ENCODE measurements at places on chromosomes 3 and 15.

DNA sequence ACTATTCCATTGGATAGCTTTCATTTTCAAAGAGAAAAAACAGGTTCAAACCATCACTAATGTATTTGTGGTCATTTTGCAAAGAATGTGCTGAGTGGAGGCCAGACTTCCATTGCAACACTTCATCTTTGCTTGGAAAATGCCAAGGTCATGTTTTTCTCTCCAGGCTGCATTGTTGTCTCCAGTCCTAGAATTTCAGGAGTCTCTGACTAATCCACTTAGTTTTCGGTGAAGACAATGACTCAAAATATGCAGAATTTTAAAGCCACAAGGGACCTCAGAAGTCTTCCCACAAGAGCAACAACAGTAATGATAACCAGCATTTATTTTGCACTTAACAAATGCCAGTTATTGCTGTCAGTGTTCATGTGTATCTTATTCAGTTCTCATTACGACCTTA lies 277.0 kb downstream of the RYR3 start:
- no peak for DNase-seq

DNA sequence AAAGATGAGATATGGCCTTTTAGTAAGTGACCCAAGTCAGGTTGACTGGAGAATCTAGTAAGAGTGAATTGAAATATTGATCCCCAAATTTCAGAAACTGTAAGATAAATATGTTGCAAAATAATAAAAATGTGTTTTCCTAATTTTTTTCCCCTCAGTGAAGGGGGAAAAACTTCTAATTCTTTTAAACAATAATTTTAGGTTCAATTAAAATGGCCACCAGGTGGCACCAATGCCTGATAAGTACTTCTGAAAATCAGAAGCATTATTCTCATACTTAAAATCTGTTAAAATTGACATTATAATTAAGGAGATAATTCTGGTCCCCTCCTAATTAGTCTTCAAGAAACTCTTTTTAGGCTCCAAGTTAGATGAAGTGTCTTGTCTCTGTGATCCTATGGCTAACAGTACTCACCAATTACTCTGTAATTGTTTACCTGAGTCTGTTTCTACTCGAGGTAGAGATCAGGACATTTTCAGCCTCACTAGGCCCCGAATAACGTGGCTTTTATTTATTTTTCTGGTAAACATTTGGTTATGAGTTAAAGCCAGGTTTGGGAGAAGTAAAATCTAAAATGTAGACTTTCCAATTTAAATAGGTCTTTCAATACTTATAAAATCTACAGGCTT lies 52.6 kb downstream of the NMD3 start:
- peak; percentile 35 for DNase-seq

GRCh38 chr3:98583766-98584165 lies 9.6 kb downstream of the CPOX start:
- DNase-seq, result no peak

DNA sequence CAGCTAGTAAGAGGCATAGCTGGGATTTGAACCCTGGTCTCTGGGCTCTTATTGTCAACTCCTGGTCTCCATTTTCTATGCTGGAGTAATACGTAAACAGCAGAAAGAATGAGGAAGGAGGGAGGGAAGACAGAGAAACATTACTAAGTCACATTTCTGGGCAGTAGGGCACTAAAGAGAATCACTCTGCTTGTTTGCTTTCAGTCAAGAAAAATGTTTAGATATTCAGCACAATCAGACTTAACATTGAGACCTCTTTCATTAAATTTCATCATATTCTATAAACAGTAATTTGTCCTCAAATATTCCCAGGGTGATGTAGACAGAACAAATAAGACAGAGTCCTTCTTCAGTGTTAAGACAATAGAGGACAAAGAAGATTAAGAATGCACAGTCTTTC lies 67.7 kb upstream of the BNC1 start:
- DNase-seq, result no peak

DNA sequence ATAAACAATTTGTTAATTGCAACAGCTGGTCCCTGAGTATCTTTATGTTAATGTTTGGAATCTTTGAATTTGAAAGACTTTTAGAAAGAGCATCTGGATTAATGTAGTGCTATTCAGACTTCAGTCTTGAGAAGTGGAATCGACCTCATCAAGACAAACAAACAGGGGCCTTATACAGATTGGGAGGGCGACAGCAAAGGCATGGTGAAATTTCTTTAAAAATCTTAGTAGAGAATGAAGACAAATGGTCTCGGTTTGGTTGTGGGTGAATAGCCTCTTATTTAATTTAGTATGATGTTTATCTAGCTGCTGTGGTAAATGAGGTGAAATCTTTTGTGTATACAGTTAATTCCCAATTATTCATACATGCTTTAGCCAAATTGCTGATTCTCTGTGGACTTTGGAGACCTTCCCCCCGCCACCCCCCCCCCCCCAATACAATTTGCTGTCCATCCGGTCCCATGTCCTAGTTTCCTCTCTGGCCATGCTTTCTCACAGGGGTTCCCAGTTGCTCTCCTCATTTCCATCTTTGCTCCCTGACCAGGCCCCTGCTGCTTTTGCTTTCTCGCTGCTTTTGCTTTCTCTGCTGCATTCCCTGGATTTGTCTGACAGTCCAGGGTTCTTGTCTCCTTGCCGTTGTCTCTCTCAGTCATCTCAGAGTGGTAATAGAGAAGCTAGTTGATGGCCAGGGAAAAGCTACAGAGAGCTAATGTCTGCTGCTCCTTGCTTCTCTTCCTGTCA lies 135.3 kb downstream of the FNDC3B start:
- no peak for DNase-seq

DNA sequence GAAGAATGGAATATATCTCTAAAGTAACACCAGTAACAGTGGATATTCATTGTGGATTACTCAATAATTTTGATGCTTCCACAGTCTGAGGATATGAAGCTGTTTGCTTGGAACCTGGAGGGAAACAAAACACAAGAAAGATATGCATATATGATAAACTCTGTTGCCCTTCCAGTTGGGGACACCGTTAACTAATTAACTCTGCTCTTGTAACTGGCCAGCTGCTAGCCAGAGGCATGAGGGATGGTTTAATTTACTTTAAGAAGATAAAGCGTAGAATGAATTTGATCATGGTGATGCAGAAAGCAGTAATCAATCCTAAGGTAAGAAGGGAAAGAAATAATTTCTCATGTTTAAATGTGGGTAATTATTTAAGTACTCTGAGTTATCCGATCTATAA lies 442.6 kb downstream of the NAALADL2 start:
- no peak for DNase-seq

DNA sequence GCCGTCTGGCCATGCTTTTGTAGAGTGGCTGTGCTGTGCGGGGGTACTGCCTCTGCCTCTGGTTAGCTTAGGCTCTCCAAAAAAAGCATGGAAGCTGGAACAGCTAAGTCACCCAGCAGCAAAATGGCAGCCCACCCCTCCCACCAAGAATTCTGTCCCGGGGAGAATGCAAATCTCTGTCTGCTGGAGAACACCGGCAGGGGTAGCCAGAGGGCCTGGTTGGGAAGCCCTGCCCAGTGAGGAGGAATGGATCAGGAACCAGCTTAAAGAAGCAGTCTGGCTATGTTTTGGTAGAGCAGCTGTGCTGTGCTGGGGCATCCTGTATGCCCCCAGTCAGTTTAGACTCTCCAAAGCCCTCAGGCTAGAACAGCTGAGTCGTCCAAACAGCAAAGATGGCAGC lies 56.2 kb upstream of the PTPRG start:
- DNase-seq, result no peak

GRCh38 chr3:105158286-105158685 lies 208.4 kb upstream of the ALCAM start:
- DNase-seq, result no peak

DNA sequence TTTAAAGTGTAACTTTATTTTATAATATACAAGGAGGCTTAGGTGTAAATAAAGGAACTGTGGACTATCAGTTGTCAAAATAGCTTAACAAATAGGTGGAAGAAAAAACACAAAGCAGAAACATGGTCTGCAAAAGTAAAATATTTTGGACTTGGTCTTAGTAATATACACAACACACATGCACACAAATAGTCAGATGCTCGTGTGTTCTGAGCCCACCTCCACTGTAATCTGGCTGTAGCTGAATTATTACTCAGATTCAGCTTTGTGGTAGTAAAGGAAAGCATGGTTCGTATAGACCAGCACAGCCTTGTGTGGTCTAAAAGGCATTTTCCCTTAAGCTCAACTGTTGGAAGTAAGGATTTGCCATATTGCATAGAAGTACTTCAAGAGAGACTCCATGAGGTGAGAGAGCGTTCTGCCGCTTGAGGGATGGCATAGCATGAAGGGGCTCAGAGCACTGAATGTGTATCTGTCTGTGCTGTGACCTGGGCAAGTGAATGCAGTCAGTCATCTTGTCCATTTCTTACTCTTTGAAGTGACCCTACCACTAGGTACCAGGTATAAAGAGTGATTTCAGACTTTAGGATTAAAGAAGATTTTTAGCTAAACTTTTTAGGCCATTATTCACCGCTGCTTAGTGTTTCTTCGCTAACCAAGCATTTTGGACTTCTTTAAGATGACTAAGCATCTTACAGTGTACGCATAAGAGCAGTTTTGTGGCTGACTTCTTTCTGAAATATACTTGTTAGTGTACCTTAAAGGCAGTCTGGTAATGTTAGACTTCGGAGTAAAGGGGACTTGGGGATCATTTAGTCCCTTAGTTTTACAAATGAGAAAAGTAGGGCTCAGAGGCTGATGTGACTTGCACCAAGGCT lies 15.2 kb downstream of the TPM1 start:
- no peak for DNase-seq

DNA sequence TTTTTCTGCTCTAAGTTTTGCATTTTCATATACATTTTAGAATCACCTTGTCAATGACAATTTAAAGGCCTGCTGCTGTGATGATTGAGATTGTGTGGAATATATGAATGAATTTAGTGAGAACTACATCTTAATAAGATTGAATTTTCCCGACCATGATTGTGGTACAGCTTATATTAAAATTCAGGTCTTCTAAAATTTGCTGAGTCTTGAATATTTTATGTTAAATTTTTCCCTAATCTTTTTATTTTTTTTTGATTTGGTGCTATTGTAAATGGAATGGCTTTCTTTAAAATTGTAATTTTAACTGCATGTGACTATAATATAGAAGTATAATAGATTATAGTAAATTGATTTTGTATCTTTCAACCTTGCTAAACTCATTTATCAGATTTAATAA lies 172.1 kb downstream of the IL1RAP start:
- no peak for DNase-seq

- no peak for DNase-seq
Observed at GRCh38 chr3:53067567-53067966, 21.7 kb upstream of the SFMBT1 start.

GRCh38 chr15:49135342-49135857 lies 20.0 kb downstream of the COPS2 start:
- no peak for DNase-seq

- DNase-seq, result no peak
Observed at GRCh38 chr3:144831955-144832716, 860.5 kb downstream of the DIPK2A start.

- DNase-seq, result no peak
Observed at GRCh38 chr3:133595341-133595740, 21.9 kb downstream of the CDV3 start.

- no peak for DNase-seq
Observed at GRCh38 chr3:133209871-133210550, 171.8 kb downstream of the TMEM108 start.

- DNase-seq, result no peak
Observed at GRCh38 chr15:43268111-43269105, 1.7 kb upstream of the TGM5 start.

DNA sequence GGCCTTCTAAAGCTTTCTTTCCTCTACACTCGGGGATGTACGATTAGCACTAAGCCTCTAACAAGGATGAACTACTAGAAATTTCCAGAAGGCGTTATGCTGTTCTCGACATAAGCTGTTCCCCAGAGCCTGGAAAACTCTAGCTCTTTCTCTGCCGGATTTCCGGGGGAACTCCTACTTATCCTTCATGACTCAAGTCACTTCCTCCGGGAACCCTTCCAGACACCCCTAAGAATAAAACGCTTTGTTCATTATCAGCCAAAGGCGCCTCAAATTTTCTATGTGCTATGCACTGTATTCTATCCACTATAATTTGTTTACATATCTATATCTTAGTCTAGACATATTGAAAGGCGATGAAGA lies 455 bp upstream of the SNAP23 start:
- no peak for DNase-seq

GRCh38 chr15:65804252-65804931 lies 12.3 kb upstream of the DENND4A start:
- no peak for DNase-seq

- no peak for DNase-seq
Observed at GRCh38 chr3:105339946-105340345, 26.8 kb upstream of the ALCAM start.

- no peak for DNase-seq
Observed at GRCh38 chr3:19183584-19183983, 35.3 kb downstream of the KCNH8 start.

- DNase-seq, result no peak
Observed at GRCh38 chr3:12041446-12042041, 37.4 kb downstream of the SYN2 start.

DNA sequence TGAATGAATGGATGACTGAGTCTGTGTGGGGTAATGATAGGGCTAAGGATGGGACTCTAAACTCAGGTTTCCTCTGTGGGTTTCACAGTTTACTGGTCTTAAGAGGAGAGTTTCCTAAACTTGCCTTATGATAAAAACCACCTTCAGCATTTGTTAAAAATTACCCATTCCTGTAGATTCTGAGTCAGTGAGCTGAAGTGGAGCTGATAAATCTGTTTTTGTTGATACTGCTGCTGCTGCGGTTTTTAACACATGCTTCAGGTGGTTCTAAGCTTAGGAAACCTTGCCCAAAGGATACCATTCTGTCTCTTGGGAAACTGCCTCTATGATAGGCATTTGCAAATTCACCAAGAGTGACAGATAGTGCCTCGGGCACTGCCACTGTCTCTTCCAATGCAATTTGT lies 52.6 kb downstream of the MECOM start:
- DNase-seq, result no peak

- peak; percentile 15 for DNase-seq
Observed at GRCh38 chr15:66619152-66619903, 53.5 kb upstream of the LCTL start.

- DNase-seq, result no peak
Observed at GRCh38 chr15:70008697-70009290, 88.9 kb downstream of the TLE3 start.

GRCh38 chr15:74790080-74790916 lies 8.4 kb downstream of the CSK start:
- no peak for DNase-seq

All from NCI-H1092 treated with DMSO at 0.1 percent for 48 hours (cell line).